ENCODE measurements at places on chromosomes 3 and 15.

GRCh38 chr3:146247911-146248310 lies 3.0 kb downstream of the PLSCR4 start:
- no peak for DNase-seq

- no peak for DNase-seq
Measured at GRCh38 chr3:42447481-42447880, 37.1 kb upstream of the LYZL4 start.

DNA sequence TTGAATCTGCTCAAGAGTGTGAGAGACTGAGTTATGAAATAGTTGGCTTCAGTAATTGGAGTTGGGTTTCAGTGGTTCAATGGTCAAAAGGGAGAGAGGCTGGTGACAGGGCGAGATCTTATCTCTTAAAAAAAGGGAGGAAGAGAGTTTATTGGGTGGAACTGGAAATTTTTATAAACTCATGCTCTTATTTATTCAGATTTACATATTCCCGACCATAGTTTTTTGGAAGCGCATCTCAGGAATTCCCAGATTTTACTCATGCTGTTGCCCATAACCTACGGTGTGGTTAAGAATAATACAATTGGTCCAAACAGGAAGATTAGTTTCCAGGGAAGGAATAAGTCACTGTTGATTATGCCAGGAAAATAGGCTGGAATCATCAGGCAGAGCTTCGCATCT lies 41.4 kb downstream of the CD200 start:
- DNase-seq, result peak; percentile 52

DNA sequence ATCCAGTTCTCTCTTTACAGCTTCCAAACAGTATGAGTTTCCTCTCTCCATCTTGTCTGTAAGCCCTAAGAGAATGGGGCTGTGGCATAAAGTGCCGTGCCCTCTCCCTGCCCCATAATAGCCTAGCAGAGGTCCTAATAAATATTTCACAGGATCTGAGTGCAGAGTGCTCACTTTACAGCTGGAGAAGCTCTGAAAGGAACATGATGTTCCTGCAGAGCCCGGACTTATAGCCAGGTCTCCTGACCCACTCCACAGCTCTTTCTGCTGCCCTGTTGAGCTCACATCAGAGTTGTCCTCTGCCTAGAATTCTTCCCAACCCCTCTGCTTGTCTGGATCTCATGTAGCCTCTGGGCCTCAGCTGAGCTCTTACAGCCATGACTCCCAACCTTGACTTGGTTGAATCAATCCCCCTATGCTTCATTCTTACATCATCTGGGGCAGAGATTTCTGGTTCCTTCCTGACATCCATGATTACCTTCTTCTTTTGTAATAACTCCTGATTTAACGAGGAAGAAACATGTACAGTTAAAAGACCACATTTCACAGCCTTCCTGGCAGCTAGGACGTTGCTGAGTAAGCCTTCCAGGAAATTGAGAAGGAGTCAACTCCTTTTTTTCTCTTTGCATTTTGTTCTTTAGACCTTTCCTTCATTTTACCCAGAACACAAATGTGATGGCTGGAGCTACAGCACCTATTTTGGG lies 135.3 kb downstream of the RPLP1 start:
- peak; percentile 20 for DNase-seq

- no peak for DNase-seq
Measured at GRCh38 chr3:192433704-192434103, 293.6 kb downstream of the FGF12 start.

DNA sequence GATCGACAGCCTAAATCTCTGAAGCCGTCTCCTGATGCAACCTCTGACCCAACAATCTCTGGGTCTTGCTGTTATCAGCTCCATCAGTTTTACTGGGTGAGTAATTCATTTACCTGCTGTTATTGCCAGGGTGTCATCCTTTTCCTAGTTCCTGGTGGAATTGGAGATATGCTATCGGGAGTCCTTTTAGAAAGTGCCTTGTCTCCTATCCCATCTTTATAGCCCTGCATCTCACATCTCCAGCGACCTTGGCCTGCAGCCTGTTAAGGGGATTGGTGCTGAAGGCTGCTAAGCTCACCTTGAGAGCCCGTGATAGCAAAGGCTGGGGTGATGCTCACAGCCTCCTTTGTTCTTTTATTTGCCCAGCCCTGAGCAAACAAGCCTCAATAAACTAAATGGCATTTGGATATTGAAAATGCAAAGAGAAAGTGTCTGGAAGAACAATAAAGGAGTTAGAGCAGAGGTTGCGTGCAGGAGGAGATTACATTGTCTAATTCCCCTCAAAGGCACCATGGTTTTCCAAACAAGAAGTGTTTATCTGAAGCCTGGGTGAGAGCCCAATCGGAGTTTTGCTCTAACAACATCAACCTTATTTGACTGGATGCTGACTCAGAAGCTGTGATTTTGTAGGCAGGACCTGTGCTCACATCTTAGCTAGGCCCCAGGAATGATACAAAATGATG lies 101.8 kb downstream of the RPLP1 start:
- peak; percentile 42 for DNase-seq

GRCh38 chr3:98954242-98954641 lies 52.7 kb upstream of the DCBLD2 start:
- DNase-seq, result no peak

DNA sequence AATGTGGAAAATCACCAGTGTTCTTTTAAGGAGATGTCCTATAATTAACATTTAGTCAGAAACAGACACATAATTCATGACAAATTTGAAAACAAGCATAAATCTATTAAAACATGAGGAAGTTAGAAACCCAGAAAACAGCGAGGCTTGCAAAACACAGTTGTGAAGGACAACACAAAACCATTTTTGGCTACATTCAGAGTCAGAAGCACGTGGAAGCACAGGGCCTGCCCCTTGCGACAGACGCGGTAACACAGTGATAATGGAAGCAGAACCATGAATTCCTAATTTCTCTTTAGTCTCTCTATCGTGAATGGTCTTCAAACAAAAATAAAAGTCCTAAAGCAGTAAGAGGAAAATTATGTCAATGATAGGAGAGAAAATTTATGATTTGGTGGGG lies 12.2 kb downstream of the NCEH1 start:
- no peak for DNase-seq

- no peak for DNase-seq
Measured at GRCh38 chr3:32383136-32383711, 8.4 kb upstream of the CMTM7 start.

- DNase-seq, result no peak
Measured at GRCh38 chr3:14082108-14082657, 42.5 kb downstream of the CHCHD4 start.

DNA sequence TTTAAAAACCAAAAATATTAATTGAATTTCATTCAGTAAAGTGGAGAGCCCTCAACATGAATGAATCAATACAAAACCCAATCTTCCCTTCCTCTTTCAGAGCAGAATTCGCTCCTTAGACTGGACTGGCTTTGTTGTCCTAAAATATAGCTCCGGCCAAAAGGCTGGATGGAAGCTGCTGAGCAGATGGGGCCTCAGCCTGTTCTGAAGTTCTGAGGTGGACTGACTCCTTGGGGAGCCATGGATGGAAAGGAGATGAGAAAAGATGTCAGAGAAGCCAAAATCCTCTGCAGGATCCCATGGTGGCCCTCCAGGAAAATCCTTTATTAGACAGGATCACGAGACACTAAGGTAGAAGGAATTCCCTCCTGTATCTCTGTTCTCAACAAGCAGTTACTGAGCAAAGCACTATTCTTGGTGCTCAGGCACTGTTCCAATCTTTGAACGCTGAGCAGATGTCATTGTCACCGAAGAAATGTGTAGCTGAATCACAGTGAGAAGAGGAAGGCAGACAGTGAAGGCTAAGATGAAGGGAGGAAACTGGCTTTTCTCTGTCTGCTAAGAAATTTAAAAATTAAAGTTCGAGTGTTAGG lies 122.0 kb downstream of the SEMA6D start:
- DNase-seq, result no peak

DNA sequence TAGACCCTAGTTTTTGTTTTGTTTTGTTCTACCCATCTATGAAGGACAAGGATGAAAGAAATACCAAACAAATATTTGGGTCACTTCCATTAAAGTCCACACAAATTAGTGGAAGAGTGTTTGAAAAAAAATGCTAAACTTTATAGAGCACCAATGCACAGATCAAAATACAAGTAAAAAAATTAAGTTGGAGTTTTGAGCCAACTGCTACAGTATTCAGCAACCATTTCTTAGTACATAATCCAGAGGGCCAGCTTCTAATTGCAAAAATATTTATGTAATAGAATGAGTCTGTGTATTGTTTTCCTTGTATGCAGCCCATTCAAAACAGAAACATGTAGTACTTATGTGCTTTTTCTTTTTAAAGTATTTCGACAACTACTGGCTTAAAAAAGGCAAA lies 121.1 kb downstream of the CBLB start:
- DNase-seq, result peak; percentile 52

- no peak for DNase-seq
Measured at GRCh38 chr3:72080095-72080494, 295.1 kb upstream of the PROK2 start.

GRCh38 chr3:152927131-152927530 lies 92.2 kb downstream of the P2RY1 start:
- no peak for DNase-seq

- DNase-seq, result peak; percentile 62
Measured at GRCh38 chr15:92930776-92931175, 30.7 kb downstream of the CHD2 start.

DNA sequence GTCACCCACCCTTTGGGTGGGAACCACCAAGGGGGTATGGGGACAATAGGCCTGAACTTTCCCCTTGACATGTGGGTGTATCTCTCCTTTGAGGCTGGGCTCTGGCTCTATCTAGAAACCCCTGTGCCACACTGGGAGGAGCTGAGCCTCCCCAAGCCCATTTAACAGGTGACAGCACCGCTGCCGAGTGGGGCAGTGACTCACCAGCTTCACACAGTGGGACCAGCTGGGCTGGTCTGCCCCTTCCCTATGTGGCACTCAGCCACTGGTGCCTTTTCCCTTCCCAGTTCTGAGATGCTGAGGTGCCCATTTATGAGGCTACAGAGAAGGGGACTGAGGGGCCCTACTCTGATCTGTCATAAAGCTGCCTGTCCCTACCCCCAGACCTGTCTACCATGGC lies 5.1 kb downstream of the PSTPIP1 start:
- DNase-seq, result no peak

- no peak for DNase-seq
Measured at GRCh38 chr15:38332711-38333110, 80.1 kb downstream of the SPRED1 start.

DNA sequence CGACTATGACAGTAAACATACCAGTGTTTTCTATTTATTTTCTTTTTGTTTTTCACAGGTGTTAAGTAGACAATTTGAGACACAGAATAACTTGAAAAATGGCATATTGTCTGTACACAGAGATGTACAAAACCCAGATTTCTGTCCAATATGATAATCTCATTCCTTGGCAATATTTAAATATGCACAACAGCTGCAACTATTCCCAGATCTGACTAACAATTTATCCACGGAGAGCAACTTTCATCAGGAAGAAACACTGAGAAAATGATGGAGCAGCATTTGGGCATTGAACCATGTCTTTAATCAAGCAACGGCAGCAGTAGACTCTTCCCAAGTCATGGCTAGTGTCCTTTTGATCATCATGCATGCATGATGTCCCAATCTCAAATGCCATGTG lies 452.6 kb downstream of the ZPLD1 start:
- no peak for DNase-seq

- DNase-seq, result no peak
Measured at GRCh38 chr3:187823746-187824145, 78.5 kb upstream of the BCL6 start.

- DNase-seq, result no peak
Measured at GRCh38 chr3:196115678-196116083, 33.8 kb upstream of the TFRC start.

DNA sequence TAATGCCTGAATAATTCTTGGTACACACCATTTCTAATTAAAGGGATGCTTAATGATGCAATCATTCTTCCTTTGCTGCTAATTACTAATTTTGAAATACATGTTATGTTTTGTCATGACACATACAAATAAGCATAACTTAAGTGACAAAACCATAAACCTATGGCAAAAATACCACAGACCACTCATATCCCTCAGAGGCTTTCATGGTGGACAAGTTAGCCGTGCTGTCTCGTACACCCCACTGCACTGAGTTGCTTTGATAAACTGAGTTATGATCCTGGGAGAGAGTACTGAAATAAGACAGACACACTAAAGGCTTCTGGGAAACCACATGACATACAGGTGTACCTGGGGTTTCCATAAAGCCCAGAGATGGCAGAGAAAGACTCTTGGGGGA lies 913.8 kb downstream of the FHIT start:
- no peak for DNase-seq

GRCh38 chr15:79004336-79004735 lies 59.5 kb upstream of the CTSH start:
- peak; percentile 60 for DNase-seq

DNA sequence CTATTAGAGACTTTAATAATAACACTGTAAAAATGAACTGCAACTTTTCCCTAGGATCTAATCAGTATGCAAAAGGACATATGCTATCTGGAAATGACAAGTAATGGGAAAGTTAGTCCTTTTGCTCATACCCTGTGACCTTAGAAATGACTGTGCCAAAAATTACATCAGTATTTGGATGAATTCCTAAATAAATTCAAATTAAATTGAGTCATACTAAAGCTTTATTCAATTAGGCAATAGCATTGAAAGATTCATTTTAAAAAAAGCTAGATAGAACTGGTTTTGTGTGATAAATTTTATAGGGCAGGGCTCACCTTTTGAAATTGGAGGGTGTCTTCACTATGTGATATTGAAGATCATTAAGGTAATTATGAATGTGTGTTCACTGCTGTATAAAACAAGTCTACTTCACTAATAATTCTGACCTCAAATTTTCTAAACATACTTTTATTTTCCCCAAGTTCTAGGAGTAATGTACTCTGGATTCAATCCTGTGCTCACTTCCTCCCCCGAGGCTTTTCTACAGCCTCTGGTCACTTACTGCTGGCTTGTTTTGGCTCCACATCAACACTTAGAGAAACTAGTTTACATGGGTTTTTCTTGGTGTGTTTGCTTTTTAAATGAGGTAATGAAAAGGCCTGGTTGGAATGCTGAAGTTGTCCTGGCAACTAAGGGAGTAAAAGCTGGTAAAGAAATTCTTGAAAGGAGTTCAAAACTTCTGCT lies 44.4 kb upstream of the SPTSSB start:
- DNase-seq, result peak; percentile 94

DNA sequence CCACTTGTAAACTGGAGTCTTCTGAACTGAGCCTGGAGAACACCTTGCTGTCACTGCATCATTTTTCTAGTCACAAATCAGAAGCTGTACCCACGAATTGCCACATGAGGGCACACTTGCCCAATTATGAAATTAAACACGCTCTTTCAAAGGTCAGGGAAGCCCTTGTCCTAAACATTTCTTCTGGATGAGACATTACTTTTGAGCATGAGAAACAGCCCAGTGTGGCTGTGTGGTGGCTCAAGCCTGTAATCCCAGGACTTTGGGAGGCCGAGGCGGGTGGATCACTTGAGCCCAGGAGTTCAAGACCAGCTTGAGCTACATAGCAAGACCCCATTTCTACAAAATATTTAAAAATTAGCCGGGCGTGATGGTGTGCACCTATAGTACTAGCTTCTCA lies 27.5 kb upstream of the CFAP161 start:
- DNase-seq, result peak; percentile 90

DNA sequence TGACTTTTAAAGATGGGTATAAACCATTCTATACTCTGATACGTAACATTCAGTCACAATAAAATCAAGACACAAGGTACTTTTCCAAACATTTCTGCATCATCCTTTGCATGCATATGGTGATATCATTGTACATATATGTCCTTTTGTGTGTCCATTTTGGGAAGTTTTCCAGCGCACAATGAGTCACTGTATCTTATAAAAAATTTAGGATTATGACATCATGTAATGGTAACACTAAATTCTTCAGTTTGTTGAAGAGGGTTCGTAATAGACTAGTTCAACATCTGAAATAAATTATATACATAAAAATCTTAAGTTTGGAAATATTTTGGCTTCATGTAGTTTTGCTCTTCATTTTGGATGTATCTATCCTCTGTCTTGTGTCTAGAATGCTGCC lies 480.9 kb downstream of the ROBO1 start:
- DNase-seq, result peak; percentile 55

Measured in cardiac fibroblast (primary cell).